ENCODE measurements at places on chromosomes 4 and X.

- no peak for DNase-seq
Observed at GRCh38 chr4:10506077-10506476, 48.9 kb upstream of the ZNF518B start.

DNA sequence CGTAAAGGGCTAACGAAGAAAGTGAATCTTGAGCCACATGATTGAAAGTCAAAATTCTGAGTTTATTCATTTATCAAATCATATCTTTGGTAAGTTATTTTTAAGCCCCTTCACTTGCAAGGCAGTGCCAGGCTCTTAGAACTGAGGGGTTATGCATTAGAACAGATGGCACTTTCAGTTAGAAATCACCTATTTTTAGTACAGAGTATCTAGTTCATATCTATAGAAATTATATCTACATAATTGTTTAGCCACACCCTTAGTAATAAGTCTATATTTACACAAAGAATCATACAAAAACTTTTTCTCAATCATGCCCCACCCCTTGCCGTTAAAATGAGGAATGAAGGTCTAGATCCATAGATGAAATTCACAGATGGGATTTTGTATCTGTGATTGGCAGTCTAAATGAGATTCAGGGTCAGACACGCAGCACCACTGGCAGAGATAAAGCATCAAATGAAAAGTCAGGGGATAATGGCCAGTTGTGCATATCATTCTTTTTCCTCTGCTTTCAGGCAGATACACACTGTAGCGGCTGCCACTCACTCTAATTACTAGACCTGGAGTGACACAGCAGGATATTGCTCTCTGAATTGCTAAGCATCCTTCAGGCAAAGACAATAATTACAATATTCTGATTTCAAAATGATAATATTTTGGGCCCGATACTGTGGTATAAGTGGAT lies 440.5 kb downstream of the MAPK10 start:
- no peak for DNase-seq

- no peak for DNase-seq
Observed at GRCh38 chrX:69307756-69308155, 142.5 kb upstream of the PJA1 start.

GRCh38 chr4:130814896-130815295 lies 1718.9 kb downstream of the C4orf33 start:
- no peak for DNase-seq
